Muscle of leg (tissue), 16 donors: ENCODE measurements at places on chromosomes 3 and 15.
A peak's percentile ranks its signal among the peaks of the same experiment; 100 is the strongest.

DNA sequence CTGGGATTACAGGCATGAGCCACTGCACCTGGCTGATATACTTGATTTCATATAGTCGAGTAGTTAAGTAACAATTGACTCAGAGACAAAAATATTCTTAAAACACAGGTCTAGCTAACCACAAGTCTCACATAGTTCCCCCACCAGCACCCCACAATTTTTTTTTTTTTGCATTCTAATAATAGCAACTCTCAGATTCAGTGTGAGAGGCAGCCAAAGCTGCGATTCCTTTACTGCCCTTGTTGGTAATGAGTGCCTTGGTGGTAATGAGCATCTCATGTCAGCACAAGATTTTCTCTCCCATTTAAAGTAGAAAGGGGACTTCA, 72.5 kb downstream of the WWTR1 start:
- no peaks in the 10 kb centered on the region for H3K36me3 ChIP-seq
- H3K4me3 ChIP-seq = no peak overlapping the region
- no peak for DNase-seq
- peaks cover 32% of the 10 kb centered on the region for H3K4me1 ChIP-seq
- H3K27me3 ChIP-seq = no peaks in the 10 kb centered on the region

DNA sequence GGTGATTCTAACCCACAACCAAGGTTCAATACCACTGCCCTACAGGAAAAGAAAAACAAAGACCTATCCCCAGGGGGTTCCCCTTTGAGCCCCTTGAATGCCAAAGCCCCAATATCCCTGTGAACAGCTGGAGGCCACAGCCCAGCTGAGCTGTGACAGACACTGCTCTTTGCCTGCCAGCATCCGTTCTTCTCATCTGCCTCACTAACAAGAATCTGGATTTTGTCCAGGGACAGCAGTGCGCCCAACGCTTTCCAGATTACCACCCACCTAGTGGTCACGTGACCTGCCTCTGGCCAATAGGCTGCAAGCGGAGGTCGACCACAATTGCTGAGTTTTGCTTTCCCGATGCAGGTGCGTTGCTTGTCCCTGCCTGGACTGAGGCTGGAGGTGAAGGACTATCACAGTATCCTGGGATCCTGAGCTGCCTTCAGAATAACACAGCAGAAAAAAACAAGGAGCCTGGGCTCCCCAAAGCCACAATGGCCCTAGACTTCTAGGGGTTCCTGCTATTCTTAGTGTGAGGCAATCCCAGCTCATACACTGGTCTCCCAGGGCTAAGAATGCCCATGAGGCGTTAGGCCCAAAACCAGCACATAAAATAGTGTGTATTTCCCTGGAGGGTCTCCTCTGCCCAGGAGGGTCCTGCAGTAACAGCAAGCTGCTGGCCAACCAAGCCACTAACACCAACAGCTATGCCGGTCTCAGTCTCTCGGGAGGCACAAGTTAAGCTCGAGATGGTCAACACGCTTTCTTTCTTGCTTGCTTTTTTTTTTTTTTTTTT, 13.8 kb downstream of the BDH1 start:
- H3K4me1 ChIP-seq = peaks cover 28% of the 10 kb centered on the region
- H3K36me3 ChIP-seq = no peaks in the 10 kb centered on the region
- H3K27me3 ChIP-seq = no peaks in the 10 kb centered on the region

GRCh38 chr3:86865506-86865905, 125.4 kb downstream of the VGLL3 start:
- peak; percentile 7 for DNase-seq
- no peaks in the 10 kb centered on the region for H3K27me3 ChIP-seq
- no peaks in the 10 kb centered on the region for H3K36me3 ChIP-seq

DNA sequence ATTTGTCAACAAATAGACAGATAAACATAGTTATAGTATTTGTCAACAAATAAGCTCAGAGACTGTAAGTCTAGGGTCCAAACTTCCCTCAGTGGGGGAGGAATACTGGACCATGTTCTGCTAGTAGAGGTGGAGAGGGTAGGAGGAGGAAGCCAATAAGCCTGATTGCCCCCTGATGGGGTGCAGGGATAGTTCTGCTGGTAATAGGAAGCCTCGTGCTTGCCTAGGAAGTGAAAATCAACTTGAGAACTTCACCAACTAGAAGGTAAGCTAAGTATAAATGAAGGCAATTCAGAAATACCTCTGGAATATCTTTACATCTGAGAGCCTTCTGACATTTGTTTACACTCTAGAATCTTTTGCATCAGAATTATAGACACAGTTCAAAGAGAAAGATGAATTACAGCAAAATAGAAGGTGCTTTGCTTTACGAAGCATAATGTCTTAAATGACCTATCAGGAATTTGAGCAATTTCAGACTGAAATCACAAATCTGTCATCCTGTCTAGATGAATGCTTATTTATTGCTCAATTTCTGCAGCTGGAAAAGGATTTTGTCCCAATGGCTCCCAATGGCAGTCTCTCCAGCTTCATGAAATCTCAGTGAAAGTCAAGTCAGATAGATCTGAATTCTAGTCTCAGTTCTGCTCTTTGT, 225.6 kb upstream of the TBC1D5 start:
- no peaks in the 10 kb centered on the region for H3K27me3 ChIP-seq
- H3K36me3 ChIP-seq = no peaks in the 10 kb centered on the region
- no peaks in the 10 kb centered on the region for H3K4me1 ChIP-seq
- H3K27ac ChIP-seq = no peak overlapping the region
- no peak overlapping the region for H3K4me3 ChIP-seq

DNA sequence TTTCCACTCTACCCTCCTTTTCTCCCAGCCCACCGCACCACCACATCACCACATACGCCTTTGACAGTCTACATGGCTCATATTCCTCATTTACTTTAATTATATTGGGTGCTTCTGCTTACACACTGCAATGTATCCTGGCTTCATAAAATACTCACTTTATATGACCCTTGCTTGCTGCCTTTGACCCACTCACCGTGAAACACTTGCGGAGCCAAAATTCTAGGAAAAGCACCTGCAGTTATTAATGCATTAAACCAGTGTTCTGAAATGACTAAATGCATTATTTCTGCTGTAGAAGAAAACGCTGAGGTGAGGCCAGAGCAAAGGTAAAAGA, 217.5 kb upstream of the ICE2 start:
- no peak for DNase-seq
- H3K4me3 ChIP-seq = no peak overlapping the region
- H3K27me3 ChIP-seq = no peaks in the 10 kb centered on the region
- no peak overlapping the region for H3K27ac ChIP-seq

DNA sequence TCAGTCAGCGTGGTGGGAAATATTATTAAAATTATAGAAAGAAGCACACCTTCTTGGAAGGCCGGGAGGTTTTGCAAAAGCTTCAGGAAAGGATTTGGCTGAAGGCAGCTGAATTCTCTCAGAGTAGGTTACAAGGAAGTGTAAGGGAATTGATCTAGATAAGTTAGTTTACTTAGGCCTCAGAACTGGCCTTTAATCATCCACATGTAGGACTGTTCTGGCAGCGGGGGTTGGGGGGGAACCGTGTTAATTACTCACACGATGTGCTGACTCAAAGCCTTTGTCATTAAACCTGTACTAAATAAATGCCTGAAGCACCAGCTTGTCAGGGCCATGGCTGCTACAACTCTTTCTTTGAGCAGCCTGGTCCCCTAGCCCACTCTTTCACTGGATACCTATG, 12.8 kb downstream of the ASB14 start:
- no peak for DNase-seq
- no peaks in the 10 kb centered on the region for H3K27me3 ChIP-seq
- peaks cover 3% of the 10 kb centered on the region for H3K36me3 ChIP-seq
- no peak overlapping the region for H3K27ac ChIP-seq
